Activated T-cell treated with anti-CD3 and anti-CD28 coated beads, Interleukin-2, amount 50 U/mL, for 72 hours (primary cell): ENCODE measurements at places on chromosomes 4 and X. TPM values are rescaled to one million over a fixed set of nuclear protein-coding genes. Genes with fewer than 3 reads are reported as not detected.

The GNRHR gene
- total RNA-seq: not detected

- no peak for DNase-seq
Observed at GRCh38 chr4:8028884-8029568, 89.4 kb upstream of the AFAP1 start.

The RAB39B gene
- 36.4 TPM for total RNA-seq

GRCh38 chr4:70705183-70706043 lies 16.4 kb upstream of the RUFY3 start:
- DNase-seq: peak; percentile 80

DNA sequence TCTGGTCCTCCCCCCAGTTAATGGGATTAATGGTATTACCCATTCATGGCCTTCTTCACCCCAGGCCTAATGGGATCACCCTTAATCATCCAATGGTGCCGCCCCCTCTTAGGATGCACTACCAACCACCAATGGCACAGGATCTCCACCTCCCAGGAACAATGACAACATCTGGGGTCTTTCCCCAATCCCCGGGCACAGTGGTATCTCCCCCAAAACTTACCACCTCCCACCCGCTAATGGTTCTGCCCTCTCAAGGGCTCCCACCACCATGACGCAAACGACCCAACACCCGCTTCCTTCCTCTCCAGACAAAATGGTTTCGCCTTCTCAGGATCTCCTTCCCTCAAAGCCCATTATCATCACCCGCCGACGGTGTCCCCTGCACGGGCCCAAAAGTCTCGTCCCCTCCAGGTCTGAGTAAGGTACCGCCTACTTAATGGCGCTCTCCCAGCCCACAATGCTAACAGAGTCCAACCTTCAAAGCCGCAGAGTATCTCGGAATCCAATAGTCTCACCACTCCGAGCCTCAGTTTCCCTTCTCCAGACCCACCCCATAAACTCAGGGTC lies 458 bp downstream of the GRIPAP1 start:
- DNase-seq: peak; percentile 48
